ENCODE measurements at places on chromosomes 5 and 9. TPM values are rescaled to one million over a fixed set of nuclear protein-coding genes. Genes with fewer than 3 reads are reported as not detected.

Gene ORM2
- not detected for total RNA-seq

Gene ARL10
- 0.37 TPM for total RNA-seq

Gene ESM1
- total RNA-seq = not detected

Gene CD14
- total RNA-seq = 3.7 TPM

Gene HAVCR2
- 0.23 TPM for total RNA-seq

Gene ZFP37
- 1.4 TPM for total RNA-seq

Gene GABBR2
- 0.14 TPM for total RNA-seq

Gene S1PR3
- 93.6 TPM for total RNA-seq

Gene C1QTNF2
- total RNA-seq = 0.04 TPM

Gene FOXD4
- total RNA-seq = 0.13 TPM

Gene LHX2
- 4.1 TPM for total RNA-seq

Gene AFAP1L1
- total RNA-seq = 12.3 TPM

Gene AIF1L
- total RNA-seq = 2.0 TPM

Gene FOXD4L3
- 0.14 TPM for total RNA-seq

Gene MARCHF11
- total RNA-seq = not detected

Gene UBAP1
- 53.5 TPM for total RNA-seq

Gene UQCRQ
- 496 TPM for total RNA-seq

Gene ALDH1A1
- 5,218 TPM for total RNA-seq

Gene MEGF9
- total RNA-seq = 18.9 TPM

Gene BSPRY
- 0.07 TPM for total RNA-seq

Gene POLR3G
- total RNA-seq = 15.1 TPM

Gene NUTM2F
- total RNA-seq = not detected

Gene CTXN3
- total RNA-seq = not detected

Gene PCDHA1
- 0.14 TPM for total RNA-seq

Gene WNT8A
- total RNA-seq = not detected

Gene LHX3
- 0.08 TPM for total RNA-seq

Gene TMEFF1
- total RNA-seq = 1.3 TPM

Gene LMBRD2
- 1.6 TPM for total RNA-seq

Gene IGFBPL1
- total RNA-seq = 2.1 TPM

Gene GPR150
- 0.07 TPM for total RNA-seq

Gene PLCXD3
- total RNA-seq = 0.18 TPM

Gene HMCN2
- 0.09 TPM for total RNA-seq

Gene IFNA13
- not detected for total RNA-seq

Gene NR5A1
- 0.17 TPM for total RNA-seq

Gene SLC25A46
- total RNA-seq = 30.5 TPM

Gene HBEGF
- total RNA-seq = 6.5 TPM

Gene LHX6
- total RNA-seq = 3.1 TPM

Gene DDX46
- 59.6 TPM for total RNA-seq

Gene SEMA4D
- total RNA-seq = 4.3 TPM

Gene CHSY3
- total RNA-seq = 0.07 TPM

Gene SLC4A9
- 0.02 TPM for total RNA-seq

Gene AQP7
- total RNA-seq = 0.25 TPM

Gene SPIN1
- total RNA-seq = 37.3 TPM

Gene SPATA31A3
- not detected for total RNA-seq

Gene LCN2
- total RNA-seq = 3.4 TPM

Gene KLF4
- 35.1 TPM for total RNA-seq

Gene GABRA1
- total RNA-seq = not detected

Gene ANGPTL2
- total RNA-seq = not detected

Gene ANXA2R
- 3.0 TPM for total RNA-seq

Gene ZFP62
- 8.2 TPM for total RNA-seq

Gene IRX1
- not detected for total RNA-seq

Gene MYOZ3
- total RNA-seq = 0.06 TPM

Gene PCDHB5
- total RNA-seq = 1.3 TPM

Gene PLEKHG4B
- total RNA-seq = 1.8 TPM
